ENCODE measurements at places on chromosomes 5 and 9.

DNA sequence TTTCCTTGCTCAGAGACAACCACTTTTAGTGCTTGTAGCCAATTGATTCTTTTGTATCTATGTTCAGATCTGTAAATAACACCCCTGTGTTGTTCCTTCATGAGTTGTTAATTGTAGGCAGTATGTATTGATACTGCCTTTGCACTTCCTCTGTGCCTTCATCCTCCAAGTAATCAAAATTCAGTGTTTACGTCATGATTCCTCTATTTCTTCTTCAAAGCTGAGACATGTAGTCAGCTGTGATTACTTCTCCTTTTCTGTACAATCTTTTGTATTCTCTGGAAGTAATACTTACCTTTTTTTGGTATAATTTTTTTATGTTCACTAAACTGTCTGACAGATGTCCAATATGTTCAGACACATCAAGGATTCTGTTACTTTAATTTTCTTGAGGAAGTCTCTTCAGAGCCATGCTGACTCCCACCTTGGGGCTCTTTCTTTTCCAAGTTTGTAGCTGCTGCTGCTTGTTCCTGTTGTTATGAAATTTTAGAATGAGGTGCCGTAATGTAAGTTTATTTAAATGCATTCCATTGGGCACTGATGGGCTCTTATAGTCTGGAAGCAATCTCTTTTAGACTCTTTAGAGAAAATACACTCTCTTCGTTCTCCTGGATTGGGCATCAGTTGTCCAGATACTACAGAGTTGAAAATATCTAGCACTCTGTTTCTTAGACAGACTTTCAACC is 30.5 kb upstream of the LRRC70 start:
- DNase-seq, result no peak

DNA sequence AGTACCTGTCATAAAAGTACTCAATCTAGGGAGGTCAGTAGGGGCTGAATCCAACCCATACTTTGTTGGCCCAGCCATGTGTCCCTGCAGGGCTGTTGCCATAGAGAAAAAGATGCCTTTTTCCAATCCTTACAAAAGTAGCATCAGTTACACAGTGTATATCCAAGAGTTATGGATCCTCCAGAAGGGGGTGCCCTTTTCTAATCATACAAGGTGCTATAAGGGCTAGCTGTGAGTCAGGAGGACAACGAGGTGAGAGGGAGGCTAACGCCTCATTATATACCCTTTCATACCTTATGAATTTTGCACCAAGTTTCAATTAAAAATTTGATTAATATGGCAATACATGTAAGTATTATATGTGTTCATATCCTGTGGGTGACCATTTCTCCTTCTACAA is 4.8 kb downstream of the KIAA0825 start:
- peak; percentile 31 for DNase-seq

DNA sequence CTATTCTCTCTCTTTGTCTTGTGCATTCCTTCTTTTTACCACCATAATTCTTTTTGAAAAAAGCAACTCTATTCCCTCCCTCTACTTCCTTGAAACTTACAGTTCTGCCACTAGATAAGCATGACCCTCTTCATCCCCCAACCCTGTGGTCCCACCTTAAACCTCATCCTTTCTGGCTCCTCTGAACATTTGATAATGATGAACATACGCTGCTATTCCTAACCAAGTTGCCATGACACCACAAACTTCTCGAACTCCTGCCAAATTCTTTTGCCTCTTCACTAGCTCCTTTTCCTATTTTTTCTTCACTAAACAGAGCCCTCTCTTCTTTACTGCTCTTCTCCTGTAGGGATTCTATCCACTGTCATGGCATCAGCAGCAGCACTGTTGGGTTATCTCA is 57.1 kb downstream of the MOCS2 start:
- DNase-seq, result no peak

DNA sequence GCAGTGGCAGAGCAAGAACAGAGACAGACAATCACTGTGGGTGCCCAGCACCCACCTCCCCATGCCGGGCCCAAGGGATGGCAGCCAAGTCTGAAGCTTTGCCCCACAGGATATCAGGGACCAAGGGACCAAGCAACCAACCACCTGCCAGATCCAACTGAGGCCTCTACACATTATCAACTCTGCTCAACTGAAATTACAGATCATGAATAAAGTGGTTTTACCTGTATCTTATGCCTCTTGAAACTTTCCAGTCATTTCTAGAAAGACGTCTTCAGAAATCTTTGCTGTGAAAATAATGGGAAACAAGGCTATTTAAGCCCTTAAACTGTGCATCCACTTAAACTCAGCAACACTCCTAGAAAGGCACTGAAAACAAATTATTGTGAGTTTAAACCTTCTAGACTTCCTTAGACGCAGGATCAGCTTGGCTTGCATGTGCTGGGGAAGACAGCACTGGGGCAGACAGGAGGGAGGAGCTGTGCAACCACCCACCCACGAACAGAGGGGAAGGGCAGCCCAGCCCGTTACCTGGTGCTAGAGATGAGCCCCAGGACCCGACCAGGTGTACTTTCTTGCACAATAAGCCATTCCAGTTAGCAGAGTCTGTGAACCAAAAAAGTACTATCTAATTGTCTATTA is 80.0 kb downstream of the SEMA4D start:
- DNase-seq, result no peak

GRCh38 chr5:23012842-23013241 is 159.7 kb upstream of the CDH12 start:
- DNase-seq, result no peak

DNA sequence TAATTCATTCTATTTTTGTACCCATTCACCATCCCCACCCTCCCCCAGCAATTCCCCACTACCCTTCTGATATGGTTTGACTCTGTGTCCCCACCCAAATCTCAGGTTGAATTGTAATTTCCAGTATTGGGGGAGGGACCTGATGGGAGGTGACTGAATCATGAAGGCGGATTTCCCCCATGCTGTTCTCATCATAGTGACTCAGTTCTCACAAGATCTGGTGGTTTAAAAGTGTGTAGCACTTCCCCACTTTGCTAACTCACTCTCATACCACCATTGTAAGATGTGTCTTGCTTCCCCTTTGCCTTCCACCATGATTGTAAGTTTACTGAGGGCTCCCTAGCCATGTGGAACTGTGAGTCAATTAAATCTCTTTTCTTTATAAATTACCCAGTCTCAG is 25.9 kb upstream of the TESK1 start:
- DNase-seq, result no peak

DNA sequence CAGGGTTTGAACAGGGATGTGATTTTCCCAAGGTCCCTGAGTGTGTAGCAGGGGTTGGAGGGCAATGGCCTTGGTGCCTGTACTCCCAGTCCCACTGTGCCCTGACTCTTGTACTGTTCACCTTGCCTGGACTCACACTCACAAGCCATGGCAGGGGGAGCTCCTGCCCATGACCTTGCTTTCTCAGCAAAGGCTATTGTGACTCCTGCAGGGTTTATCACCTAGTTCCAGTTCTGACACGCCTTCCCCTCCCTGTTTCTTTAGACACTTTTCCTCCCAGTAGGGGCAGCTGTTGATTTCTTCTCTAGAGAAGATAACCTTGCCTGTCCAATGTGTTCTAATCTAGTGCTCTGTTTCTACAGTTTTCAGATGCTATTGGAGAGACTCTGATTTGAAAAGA is 139.5 kb downstream of the FSTL4 start:
- DNase-seq, result no peak

- DNase-seq, result peak; percentile 80
Measured at GRCh38 chr9:89940625-89941024, 335.8 kb downstream of the GADD45G start.

DNA sequence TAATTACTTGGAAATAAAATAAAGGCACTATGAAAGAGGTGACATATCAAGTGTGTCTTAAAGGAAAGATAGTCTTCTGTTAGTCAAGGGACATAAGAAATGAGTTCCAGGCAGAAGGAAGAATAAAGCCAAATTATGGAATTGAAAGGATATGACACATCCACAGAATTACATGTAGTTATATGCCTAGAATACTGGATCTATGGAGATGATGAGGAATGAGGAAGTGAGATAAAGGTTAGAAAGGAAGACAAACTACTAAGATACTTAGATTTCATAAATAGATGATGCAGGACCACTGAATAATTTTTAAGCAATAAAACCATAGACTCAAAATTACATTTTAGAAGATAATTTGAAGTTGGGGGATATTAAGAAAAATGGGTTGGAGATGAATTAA is 609.8 kb downstream of the PTPRD start:
- DNase-seq, result no peak

DNA sequence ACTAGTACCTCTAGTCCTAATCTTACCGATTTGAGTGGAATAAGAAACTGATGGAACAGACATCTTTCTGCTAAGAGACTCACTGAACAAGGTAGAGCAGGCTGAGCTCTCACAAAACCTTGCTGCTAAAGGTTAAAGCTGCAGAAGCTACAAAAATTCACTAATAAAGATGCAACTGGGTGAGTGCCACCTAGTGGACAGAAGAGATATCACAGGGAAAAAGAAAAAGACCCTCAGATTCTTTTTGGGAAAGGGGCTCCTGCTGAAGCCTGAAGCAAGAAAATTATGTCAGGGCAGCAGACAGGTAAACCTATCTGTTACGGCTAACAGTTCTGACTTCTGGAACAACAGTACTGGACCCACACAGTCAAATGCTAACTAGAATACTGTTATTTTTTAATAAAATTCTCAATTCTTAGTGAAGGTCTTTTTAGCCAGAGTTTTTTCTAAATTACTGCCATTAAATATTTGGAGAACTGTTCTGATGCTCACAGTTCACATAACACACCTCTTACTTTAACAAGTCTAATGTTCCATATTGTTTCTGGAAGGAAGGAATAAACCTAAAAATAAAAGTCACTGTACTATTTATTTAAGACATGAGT is 51.2 kb downstream of the DIAPH1 start:
- DNase-seq, result no peak

DNA sequence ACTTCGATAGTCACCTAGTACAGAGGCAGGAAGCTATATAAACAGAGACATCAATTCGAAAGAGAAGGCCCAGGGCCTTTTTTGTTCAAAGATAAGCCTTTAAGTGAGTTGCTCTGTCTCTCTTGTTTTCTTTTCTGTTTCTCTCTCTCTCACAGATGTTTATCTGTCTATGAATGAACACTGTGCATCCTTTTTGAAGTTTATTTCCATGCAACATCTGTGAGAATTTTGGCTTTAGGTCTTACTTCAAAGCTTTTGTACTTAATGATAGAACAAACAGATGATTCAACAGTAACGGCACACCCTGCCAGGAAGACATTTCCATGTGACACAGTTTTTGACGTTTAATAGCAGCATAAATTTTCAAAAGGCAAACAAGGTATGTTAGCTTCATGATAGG is 1413.1 kb upstream of the CDH6 start:
- DNase-seq, result no peak

GRCh38 chr9:116432051-116432450 is 255.1 kb upstream of the TRIM32 start:
- no peak for DNase-seq

DNA sequence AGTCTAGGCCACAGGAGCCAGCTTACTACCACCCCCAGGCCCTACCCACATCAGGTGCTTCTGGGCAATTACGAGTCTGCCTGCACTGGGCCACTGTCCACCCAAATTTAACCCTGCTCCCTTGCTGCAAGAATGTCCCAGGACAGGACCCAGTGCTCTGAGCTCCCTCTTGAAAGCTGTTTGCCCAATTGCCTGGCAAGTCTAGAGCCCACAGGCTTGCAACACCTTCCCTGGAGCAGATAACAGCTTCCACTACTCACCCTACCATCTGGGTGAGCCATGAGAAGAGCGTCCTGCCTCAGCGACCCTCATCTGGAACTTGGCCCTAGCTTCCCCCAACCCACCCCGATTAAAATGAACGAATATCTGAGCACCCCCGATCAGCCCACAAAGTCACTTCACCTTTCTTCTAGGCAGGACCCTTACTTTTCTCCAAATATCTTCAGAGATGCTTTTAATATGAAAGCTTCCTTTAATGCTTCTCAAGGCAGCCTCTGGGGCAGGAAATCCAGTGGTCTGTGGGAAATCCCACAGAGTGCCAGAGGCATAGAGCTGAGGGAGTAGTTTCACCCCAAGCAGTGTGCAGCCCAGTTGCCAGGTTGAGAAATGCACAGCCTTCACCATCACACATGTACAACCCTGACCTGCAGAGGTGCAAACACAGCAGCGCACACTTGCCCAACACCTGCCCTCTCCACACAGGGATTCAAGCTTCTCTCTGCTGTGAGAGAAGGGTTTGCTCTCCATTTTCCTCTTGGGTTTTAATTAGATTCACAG is 10.6 kb downstream of the ACSL6 start:
- peak; percentile 42 for DNase-seq

DNA sequence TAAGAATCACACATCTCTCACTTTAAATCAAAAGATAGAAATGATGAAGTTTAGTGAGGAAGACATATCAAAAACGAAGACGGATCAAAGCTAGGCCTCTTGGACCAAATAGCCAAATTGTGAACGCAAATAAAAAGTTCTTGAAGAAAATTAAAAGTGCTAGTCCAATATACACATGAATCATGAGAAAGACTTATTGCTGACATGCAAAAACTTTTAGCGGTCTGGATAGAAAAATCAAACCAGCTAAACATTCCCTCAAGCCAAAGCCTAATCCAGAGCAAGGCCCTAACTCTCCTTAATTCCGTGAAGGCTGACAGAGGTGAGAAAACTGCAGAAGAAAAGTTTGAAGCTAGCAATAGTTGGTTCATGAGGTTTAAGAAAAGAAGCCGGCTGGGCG is 164.4 kb upstream of the PANK3 start:
- DNase-seq, result no peak

- DNase-seq, result peak; percentile 8
Measured at GRCh38 chr9:28503573-28503972, 930.3 kb upstream of the C9orf72 start.

DNA sequence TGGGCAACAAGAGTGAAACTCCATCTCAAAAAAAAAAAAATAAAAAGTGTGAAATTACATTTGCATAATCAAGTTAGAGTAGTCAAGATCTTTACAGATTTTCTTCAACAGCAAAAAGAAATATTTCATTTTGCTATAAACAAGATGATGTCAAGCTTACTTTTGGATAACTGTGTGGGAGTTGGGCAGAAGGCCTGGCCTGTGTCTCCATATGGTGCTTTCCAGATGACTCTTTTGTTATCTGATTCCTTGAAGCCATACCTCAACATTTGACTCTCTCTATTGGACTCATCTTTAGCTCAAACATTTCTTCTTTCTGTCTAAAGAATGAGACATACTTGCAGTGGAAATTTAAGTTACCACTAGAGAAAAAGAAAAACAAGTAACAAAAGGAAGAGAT is 246.8 kb downstream of the MSX2 start:
- no peak for DNase-seq

- DNase-seq, result peak; percentile 4
Measured at GRCh38 chr5:180522330-180522729, 28.2 kb downstream of the CNOT6 start.

DNA sequence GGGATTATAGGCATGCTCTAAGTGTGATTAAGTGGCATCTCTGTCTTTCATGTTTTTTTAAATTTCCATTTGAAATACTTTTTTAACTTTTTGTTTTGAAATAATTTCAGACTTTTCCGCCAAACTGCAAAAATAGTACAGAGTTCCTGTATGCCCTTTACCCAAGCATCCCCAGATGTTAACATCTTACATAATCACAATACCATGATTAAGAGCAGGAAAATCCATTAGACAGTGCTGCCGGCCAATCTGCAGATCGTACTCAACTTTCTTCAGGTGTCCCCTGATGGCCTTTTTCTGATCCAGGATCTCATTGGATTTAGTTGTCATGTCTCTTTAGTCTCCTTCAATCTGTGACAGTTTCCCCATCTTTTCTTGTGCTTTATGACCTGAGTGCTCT is 49.0 kb downstream of the ERGIC1 start:
- DNase-seq, result no peak

All from M059J (cell line).